IMR-90 (cell line): ENCODE measurements at places on chromosomes 2 and 18. TPM values are rescaled to one million over a fixed set of nuclear protein-coding genes. Genes with fewer than 3 reads are reported as not detected.

STARD6 gene
- 0.28 TPM in 1 of 2 replicates, not detected in the other for total RNA-seq

GRCh38 chr2:65437392-65438135, 5.2 kb upstream of the SPRED2 start:
- no peak overlapping the region for H3K4me3 ChIP-seq
- DNase-seq = no peak
- peaks cover 5% of the 10 kb centered on the region; the same call in 1 of the 2 replicates for H3K4me1 ChIP-seq

GRCh38 chr2:7430869-7431641, 513.8 kb downstream of the RNF144A start:
- no peaks in the 10 kb centered on the region for H3K36me3 ChIP-seq
- H3K4me3 ChIP-seq = no peak overlapping the region
- H3K27ac ChIP-seq = no peak overlapping the region
- peaks cover 15% of the 10 kb centered on the region for H3K27me3 ChIP-seq
- no peak for DNase-seq
- no peaks in the 10 kb centered on the region for H3K4me1 ChIP-seq

GRCh38 chr2:207698301-207698700, 13.1 kb upstream of the CCNYL1 start:
- H3K27me3 ChIP-seq = no peaks in the 10 kb centered on the region
- no peaks in the 10 kb centered on the region for H3K36me3 ChIP-seq
- no peak for DNase-seq

DNA sequence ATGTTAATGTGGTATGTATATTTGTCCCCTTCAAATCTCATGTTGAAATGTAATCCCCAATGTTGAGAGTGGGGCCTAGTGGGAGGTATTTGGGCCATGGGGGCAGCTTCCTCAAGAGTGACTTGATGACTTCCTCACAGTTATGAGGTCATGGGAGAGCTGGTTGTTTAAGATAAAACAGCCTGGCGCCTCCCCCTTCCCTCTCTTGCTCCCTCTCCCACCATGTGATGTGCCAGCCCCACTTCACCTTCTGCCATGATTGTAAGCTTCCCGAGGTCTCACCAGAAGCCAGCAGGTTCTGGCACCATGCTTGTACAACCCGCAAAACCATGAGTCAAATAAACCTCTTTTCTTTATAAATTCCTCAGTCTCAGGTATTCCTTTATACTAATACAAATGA, 258.3 kb upstream of the POU3F3 start:
- no peak for DNase-seq
- H3K36me3 ChIP-seq = no peaks in the 10 kb centered on the region
- H3K27me3 ChIP-seq = no peaks in the 10 kb centered on the region
- no peaks in the 10 kb centered on the region for H3K4me1 ChIP-seq
- no peak overlapping the region for H3K27ac ChIP-seq
- no peak overlapping the region for H3K4me3 ChIP-seq

- no peaks in the 10 kb centered on the region for H3K27me3 ChIP-seq
- H3K4me1 ChIP-seq = peaks cover 18% of the 10 kb centered on the region
- H3K4me3 ChIP-seq = no peak overlapping the region
Measured at GRCh38 chr2:134240061-134240460, 13.8 kb upstream of the MGAT5 start.

DNA sequence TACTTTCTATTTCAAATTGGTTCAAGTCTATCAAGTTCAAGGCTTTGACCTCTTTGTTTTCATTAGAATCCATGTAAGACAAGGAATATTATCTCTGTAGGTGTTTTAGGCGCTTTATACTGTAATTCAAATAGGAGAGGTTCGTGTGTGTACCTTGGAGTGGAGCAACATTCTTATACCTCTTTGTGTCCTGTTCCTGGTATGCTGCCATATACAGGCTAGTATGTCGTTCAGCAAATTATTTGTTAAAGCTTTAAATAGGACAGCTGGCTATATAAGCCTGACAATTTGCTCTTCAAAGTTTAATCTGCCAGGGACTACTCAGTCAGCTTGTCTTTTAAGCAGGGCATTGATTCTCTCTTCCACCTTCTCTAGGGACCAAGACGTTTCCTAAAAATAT, 31.1 kb upstream of the SPAG16 start:
- H3K36me3 ChIP-seq = no peaks in the 10 kb centered on the region
- H3K4me1 ChIP-seq = no peaks in the 10 kb centered on the region
- no peak overlapping the region for H3K27ac ChIP-seq
- H3K27me3 ChIP-seq = no peaks in the 10 kb centered on the region

- H3K4me3 ChIP-seq = no peak overlapping the region
- DNase-seq = no peak
Measured at GRCh38 chr18:78776151-78776550, 203.5 kb upstream of the SALL3 start.

CGREF1 gene
- 0.28 and 0.54 TPM in 2 replicates for total RNA-seq

GRCh38 chr18:11497585-11497984, 111.8 kb upstream of the SLC35G4 start:
- H3K4me1 ChIP-seq = peaks cover 2% of the 10 kb centered on the region; the same call in 1 of the 2 replicates
- no peak overlapping the region for H3K27ac ChIP-seq
- peak; percentile 49 for DNase-seq
- no peaks in the 10 kb centered on the region for H3K36me3 ChIP-seq

- peaks cover 6% of the 10 kb centered on the region for H3K4me1 ChIP-seq
- no peaks in the 10 kb centered on the region for H3K36me3 ChIP-seq
- no peak overlapping the region for H3K4me3 ChIP-seq
- H3K27me3 ChIP-seq = no peaks in the 10 kb centered on the region
Measured at GRCh38 chr2:222973237-222973636, 78.8 kb upstream of the KCNE4 start.

DLX2 gene
- not detected in 2 replicates for total RNA-seq

GRCh38 chr2:210428393-210429179, 48.0 kb downstream of the LANCL1 start:
- no peaks in the 10 kb centered on the region for H3K27me3 ChIP-seq
- 0 out of 2 replicates have a peak, but pooled peaks cover 2% of the 10 kb centered on the region for H3K36me3 ChIP-seq
- H3K4me1 ChIP-seq = no peaks in the 10 kb centered on the region
- H3K27ac ChIP-seq = no peak overlapping the region
- H3K4me3 ChIP-seq = no peak overlapping the region

DNA sequence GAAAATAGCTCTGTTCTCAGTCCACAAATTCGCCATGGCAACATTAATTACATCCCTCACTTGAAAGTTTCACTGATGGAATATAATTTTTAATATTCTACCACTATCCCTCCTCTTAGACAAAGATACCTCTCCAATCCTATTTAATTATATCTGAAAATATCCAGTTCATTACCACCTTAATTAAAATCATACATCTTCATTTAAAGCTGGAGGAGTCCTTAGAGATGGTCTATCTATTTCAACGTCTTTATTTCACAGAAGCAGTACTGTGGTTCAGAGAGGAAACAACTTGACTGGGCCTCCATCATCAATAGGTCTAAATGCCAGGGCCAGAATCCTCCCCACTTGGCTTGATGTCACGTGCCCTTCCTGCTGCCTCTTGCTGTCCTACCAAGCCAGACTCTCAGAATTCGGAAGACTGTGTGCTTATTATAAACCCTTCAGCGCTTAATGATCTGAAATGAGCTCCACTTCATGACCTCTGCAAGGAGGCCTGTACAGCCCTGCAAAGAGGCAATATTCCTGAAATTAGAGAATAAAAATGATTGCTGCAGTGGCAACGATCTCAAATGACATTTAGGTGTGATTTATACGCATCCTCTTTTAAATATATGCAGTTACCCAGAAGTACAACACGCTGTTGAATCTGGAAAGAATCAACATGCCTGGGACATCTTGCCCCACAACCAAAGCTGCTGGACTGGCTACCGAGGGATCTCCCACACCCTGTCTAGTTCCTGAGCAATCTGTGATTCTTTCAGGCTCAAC, 146.3 kb downstream of the TMEM163 start:
- no peaks in the 10 kb centered on the region for H3K4me1 ChIP-seq
- no peak for DNase-seq
- H3K36me3 ChIP-seq = no peaks in the 10 kb centered on the region
- H3K4me3 ChIP-seq = no peak overlapping the region
- no peak overlapping the region for H3K27ac ChIP-seq

TNFRSF11A gene
- total RNA-seq = under 0.01 TPM in 1 of 2 replicates, not detected in the other

PRR30 gene
- not detected in 2 replicates for total RNA-seq

ZC3H8 gene
- 0.18 and 1.7 TPM in 2 replicates for total RNA-seq

- H3K4me3 ChIP-seq = no peak overlapping the region
- no peaks in the 10 kb centered on the region for H3K36me3 ChIP-seq
- H3K27ac ChIP-seq = no peak overlapping the region
- no peak for DNase-seq
- H3K4me1 ChIP-seq = no peaks in the 10 kb centered on the region
Measured at GRCh38 chr2:238742066-238742465, 105.8 kb upstream of the TWIST2 start.

SERPINB4 gene
- not detected in 2 replicates for total RNA-seq

DNA sequence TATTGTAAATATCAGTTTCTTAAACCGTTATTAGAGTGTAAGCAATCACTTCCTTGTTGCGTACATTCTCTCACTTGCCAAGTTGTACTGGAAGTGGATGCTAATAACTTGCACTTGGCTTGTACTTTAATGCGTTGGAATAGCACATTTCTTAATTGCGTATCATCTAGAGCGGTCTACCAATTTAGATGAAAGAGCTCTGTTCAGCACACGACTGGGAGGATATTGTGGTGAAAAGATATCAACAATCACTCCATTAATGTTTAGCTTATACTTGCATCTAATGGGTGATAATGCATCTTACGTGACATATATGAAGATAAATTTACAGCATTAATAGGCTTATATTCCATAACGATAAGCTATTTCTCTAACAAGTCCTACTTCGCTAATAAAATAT, 11.7 kb upstream of the TMEFF2 start:
- H3K27ac ChIP-seq = no peak overlapping the region
- no peak for DNase-seq
- H3K4me3 ChIP-seq = no peak overlapping the region

DNA sequence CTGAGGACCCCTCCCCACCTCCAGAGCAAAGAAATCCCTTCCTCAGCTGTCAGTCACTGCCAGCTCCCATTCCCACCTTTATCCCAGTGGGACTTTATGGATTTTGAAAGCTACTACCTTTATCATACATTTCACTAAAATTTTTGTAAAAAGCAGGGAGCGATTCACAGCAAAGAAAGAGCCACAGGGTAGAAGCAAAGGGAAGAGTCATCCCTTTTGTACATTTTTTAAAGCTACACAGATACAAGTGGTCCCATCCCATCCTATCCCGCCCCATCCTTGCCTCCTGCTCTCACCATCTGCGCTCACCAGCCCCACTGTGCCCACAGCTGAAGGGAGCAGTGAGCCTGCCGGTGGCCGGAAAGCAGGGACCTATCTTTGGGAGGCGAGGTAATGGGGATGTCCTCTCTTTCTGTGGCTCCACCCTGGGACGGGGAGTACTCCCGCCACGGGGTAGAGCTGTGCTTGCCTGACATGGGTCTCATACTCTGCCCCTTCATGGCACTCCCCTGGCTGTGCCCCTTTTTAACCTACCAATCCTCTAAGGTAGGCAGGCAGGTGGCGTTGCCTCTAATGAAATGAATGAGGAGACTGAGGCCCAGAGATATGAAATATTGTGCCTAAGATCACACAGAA, 13.2 kb downstream of the SH2D6 start:
- H3K4me3 ChIP-seq = no peak overlapping the region
- no peak overlapping the region for H3K27ac ChIP-seq
- no peaks in the 10 kb centered on the region for H3K27me3 ChIP-seq
- DNase-seq = no peak

EML6 gene
- 0.18 and 0.28 TPM in 2 replicates for total RNA-seq

DNA sequence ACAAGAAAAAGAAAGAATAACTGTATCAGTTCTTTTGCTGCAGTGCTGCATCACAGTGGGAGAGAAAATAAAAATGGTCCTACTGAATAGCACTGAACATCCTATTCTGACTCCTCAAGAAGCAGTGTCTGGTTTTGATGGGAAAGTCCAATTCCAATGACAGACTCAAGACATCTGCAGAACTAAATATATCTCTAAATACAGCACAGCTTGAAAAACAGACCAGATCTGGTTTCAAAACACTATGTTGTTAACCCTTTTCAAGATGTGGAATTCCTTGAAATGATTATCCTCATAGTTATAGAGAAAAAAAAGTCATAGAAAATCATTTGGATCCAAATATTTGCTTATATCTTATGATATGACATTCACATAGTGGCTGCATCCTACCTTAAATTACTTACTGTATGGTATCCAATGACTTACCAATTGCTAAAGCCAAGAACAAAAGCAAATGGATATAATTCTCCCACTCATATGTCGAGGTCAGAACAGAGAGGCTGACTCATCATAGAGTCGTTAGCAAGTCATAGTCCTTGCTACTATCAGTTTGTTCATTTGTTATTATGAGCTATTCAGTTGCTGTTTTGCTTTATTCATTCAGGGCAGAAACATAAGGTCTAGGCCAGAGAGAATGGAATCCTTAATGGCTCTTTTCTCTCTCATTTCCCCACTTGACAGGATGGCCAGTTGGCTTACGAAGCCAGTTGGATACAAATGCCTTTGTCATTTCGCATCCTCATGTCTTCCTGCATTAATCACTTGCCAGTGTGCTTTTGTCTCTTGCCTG, 62.5 kb upstream of the ACVR2A start:
- H3K4me1 ChIP-seq = no peaks in the 10 kb centered on the region
- H3K36me3 ChIP-seq = no peaks in the 10 kb centered on the region
- H3K4me3 ChIP-seq = no peak overlapping the region
- H3K27ac ChIP-seq = no peak overlapping the region; the same call in 1 of the 2 replicates
- H3K27me3 ChIP-seq = no peaks in the 10 kb centered on the region

DNA sequence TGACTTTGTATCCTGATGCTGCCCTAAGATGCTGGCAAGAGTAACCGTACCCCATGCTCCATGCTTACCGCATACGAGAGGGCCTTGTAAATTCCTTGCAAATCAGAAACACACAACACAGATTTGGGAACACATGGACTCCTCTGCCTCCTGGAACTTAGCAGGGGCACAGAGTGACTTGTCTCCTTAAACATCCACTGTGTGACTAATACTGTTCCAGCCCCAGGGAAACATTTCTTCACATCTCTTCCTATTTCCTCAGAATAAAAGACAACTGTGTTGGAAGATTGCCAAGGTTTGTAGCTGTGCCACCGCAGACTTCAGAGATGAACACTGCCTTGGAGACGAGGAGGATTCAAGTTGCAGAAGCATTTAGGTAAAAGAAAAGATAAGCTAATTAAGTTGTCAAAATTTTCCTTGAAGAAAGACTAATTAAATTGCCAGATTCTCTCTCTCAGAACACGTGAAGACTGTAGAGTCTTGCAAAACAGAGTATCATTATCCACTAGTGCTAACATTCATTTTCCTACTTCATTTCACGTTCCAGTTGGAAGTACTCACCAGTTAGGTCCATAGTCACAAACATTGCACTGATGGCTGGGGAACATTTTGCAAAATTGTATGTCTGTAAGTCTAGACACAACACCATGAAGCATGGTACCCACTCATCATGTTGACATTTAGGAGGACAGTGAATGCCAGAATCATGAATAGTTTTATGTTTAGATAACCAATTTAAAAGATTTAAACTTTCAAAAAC, 188.8 kb downstream of the TSN start:
- no peak overlapping the region for H3K4me3 ChIP-seq
- peak; percentile 56 for DNase-seq
- H3K27ac ChIP-seq = no peak overlapping the region
- H3K36me3 ChIP-seq = no peaks in the 10 kb centered on the region
- H3K27me3 ChIP-seq = no peaks in the 10 kb centered on the region

DAW1 gene
- total RNA-seq = 1.4 TPM in 2 replicates

- no peaks in the 10 kb centered on the region for H3K27me3 ChIP-seq
- DNase-seq = no peak
- no peaks in the 10 kb centered on the region for H3K4me1 ChIP-seq
- no peak overlapping the region for H3K4me3 ChIP-seq
- H3K36me3 ChIP-seq = no peaks in the 10 kb centered on the region
- H3K27ac ChIP-seq = no peak overlapping the region
Measured at GRCh38 chr2:36097022-36097421, 258.6 kb upstream of the CRIM1 start.

LDLRAD4 gene
- not detected in 2 replicates for total RNA-seq

ASB18 gene
- total RNA-seq = not detected in 2 replicates
